ENCODE measurements at places on chromosomes 7 and 10.

DNA sequence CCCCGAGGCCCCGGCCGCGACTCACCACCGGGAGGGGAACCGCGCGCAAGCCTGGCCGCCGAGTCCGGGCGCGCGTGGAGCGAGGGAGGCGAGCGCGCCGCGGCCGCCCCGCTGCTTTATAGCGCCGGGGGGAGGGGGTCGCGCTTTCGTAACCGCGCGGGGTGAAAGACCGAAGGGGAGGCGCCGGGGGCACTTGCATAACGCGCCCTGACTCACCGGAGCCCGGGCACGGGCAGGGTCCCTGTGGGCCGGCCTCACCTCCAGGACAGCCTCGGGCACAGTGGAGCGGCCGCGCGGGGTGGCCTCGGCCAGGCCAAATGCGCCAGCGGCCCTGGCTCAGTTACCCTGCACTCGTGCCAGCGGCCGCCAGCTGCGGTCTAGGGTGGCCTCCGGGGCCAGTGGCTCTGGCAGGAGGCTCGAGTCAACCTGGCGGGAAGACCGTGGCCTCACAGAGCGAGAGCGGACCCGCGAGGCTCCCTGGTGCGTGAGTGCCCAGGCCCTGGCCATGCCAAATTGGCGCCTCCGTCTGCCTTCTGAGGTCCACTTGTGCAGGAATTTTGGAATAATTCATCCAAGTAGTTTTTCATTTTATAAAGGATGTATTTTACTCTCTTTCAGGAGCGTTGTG lies at the start of gene RBP4:
Gene RBP4 (minus strand): TSS at position 90 of the 628 bp plus-strand sequence. CDS start 207 bp downstream, outside the sequence.
- no peak for DNase-seq

GRCh38 chr7:128033246-128033645 lies 2.0 kb upstream of the LRRC4 start:
- DNase-seq: no peak

- no peak for DNase-seq
Observed at GRCh38 chr7:7861211-7861633, 107.4 kb upstream of the GLCCI1 start.

GRCh38 chr10:103757531-103758293 lies 97.7 kb downstream of the SH3PXD2A start:
- DNase-seq: peak; percentile 9

DNA sequence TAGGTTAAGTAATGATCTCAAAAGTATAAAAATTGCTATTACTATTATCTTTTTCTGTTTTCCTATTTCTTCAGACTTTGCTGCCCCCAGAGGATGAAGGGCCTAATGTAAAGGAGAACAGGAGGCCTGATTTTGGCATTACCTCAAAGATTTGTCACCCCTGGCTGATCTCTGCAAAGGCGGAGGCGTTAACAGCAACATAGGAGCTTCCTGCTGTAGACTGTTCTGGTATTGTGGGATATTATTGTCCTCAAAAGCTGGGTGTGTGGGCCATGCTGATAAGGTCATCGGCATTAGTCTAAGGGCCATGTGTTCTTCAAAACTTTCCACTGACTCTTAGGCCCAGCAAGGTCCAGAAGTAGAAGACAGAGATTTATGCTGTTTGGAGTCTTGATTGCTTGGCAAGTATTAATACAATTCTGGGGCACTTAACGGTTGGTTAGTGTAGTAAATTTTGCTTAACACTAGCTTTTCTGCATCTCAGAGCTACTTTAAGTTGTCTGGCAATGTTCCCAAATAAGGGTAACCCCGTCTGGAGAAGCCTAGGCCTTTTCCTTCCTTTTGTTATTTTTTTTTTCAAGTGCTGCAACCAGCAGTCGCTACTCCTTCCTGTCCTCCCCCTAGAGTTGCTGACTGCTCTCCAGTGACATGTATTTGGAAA lies 14.0 kb upstream of the ENTPD1 start:
- DNase-seq: no peak

GRCh38 chr7:123191132-123191531 lies 8.6 kb downstream of the SLC13A1 start:
- no peak for DNase-seq

DNA sequence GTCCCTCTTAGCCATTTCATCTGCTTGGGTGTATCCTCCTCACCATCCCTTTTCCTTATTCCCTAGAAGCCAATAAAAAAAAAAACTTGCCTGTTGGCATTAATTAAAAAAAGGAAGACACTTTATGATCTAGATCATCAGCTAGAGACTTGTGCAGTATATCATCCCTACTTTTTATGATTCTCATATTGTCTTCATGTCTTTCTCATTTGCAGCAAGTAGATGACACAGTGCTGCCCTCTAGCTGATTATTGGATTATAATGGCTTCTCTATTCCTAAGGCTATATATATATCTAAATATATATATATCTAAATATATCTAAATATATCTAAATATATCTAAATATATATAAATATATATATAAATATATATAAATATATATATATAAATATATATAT lies 272.4 kb upstream of the LRGUK start:
- no peak for DNase-seq

- DNase-seq: no peak
Observed at GRCh38 chr10:58473976-58474375, 38.7 kb upstream of the BICC1 start.

- no peak for DNase-seq
Observed at GRCh38 chr10:122656308-122656705, 43.3 kb downstream of the C10orf120 start.

- no peak for DNase-seq
Observed at GRCh38 chr10:79344502-79345195, 2.6 kb upstream of the PPIF start.

- DNase-seq: no peak
Observed at GRCh38 chr10:93368210-93368609, 113.9 kb downstream of the MYOF start.

GRCh38 chr7:141475679-141476078 lies 75.5 kb upstream of the AGK start:
- DNase-seq: no peak

DNA sequence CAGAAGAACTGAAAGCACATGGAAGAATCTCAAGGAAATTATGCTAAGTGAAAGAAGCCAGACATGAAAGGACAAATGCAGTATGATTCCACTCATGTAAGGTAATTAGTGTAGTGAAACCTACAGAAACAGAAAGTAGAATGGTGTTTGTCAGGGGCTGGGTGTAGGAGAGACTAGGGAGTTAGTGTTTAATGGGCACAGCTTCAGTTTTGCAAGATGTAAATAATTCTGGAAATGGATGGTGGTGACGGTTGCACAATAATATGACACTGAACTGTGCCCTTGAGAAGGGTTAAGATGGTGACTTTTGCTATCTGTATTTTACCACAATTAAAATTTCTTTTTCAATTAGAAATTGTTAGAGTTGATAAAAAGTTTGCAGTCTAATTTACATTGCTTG lies 157.3 kb upstream of the ADCY1 start:
- no peak for DNase-seq

DNA sequence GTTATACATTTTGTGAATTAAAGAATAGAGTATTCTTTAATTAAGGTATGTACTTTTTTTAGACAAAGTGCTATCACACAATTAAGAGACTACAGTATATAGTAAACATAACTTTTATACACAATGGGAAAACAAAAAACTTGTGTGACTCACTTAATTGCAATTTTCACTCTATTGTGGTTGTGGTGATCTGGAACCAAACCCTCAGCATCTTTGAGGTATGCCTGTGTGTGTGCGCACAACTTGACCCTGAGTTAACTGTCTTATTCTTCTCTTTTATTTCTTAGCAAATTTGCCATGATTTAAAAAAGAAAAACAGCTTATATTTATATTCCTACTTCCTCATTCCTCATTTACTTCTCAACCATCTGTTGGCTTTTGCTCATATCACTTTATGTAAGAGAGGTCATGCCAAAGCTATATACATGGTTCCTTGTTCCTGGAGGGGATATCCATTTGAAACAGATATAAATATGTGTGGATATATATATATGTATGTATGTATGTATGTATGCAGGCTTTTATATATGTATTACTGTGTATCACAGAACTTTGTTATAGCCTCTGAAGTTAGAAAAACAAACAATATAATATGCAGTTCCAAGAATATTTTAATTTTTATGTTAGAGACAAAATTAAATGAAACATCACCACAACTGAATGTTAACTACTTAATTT lies 259.5 kb upstream of the HGF start:
- DNase-seq: no peak

- DNase-seq: no peak
Observed at GRCh38 chr10:91552274-91553095, 80.4 kb downstream of the PPP1R3C start.

GRCh38 chr10:132946-133898 lies 2.0 kb upstream of the ZMYND11 start:
- no peak for DNase-seq

- DNase-seq: no peak
Observed at GRCh38 chr7:25500393-25500921, 272.2 kb upstream of the NPVF start.

- DNase-seq: no peak
Observed at GRCh38 chr10:120473593-120473992, 16.6 kb downstream of the PLPP4 start.

DNA sequence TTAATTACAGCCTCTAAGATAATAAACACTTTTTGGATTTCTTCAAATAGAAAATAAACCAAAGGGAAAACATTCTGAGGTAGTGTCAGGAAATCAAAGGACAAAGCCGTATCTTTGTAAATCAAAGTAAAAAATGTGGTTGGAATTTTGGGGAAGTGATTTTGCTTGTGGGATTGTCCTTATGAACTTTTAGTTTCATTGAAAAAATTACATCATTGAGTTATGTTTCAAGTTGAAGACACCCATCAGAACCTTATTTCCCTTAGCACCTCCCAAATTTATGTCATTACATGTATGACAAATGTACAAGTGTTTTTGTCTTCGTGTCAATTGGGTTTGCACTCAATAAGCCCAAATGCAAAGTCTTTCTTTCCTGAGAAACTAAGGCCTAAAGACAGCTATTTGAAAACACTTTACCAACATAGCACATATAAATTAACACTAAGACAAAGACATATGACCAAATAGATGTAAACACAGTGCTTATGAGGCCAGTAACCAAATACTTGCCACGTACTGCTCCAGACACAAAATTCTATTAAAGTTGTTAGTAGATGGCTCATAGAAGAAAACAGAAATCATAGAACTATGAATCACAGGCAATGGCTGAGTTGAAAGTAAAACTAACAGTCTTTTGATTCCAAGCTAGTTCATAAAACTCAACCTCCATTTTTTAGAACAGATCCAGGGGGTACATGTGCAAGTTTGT lies 26.9 kb upstream of the LAMB4 start:
- DNase-seq: no peak

GRCh38 chr7:26618449-26618848 lies 245.9 kb downstream of the SKAP2 start:
- no peak for DNase-seq

GRCh38 chr7:102193806-102194205 lies 92.9 kb upstream of the SH2B2 start:
- no peak for DNase-seq

DNA sequence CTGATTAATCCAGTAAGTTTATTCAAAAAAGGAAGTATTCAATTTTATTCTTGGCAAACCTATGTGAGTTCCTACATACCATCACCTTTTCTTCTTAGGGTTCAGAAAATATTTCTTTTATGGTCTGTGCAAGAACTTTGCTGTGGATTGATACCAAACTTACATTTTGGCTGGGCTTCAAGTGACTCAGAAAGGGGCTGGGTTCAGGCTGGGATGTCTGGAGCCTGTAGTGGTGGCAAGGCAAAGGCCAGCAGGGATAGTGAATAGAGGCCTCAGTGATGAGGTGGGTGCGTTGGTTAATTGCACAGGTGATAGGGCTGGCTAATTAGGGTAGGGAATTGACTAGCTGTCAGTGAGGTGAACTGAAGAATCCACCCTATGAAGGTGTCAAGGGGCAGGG lies 40.2 kb upstream of the ATXN7L1 start:
- no peak for DNase-seq

GRCh38 chr7:150719960-150720891 lies 3.8 kb downstream of the GIMAP1 start:
- DNase-seq: no peak

DNA sequence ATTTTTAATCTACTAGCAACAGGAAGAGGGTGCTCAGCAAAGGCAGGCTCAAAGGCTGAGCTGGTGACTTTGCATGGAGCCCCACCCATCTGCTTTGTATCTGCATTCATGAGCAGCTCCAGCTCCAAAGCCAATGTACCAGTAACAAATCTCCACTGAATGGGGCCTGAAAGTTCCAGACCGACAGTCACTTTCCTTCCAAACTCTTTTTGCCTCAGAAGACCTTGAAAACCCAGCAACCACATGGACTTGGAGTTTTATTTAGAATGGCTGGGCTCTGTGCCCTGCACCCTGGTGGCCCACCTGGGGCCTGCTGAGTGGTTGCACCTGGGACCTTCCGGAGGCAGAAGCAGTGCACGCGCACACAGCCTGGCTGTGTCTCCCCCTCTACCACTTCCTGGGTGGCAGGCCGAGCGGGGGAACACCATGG lies 195.0 kb upstream of the PLXNA4 start:
- DNase-seq: no peak

DNA sequence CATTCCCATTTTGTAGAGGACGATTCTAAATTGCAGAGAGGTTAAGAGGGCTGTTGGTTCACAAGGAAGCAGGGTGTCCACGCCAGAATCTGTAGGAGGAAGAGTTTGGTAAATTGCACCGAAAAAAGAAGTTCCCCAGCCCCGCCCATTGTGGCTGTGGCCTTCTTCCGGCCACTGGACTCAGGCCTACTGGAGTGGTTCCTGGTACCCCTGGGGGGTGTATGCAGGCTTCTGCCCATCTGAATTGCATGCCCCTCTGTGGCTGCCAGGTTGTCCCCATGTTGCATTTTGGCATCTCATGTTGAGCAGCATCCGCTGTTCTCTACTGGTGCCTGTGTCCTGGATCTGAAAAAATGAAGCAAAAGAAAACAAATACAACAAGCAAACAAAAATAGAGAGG lies 234.2 kb downstream of the WDR11 start:
- no peak for DNase-seq

DNA sequence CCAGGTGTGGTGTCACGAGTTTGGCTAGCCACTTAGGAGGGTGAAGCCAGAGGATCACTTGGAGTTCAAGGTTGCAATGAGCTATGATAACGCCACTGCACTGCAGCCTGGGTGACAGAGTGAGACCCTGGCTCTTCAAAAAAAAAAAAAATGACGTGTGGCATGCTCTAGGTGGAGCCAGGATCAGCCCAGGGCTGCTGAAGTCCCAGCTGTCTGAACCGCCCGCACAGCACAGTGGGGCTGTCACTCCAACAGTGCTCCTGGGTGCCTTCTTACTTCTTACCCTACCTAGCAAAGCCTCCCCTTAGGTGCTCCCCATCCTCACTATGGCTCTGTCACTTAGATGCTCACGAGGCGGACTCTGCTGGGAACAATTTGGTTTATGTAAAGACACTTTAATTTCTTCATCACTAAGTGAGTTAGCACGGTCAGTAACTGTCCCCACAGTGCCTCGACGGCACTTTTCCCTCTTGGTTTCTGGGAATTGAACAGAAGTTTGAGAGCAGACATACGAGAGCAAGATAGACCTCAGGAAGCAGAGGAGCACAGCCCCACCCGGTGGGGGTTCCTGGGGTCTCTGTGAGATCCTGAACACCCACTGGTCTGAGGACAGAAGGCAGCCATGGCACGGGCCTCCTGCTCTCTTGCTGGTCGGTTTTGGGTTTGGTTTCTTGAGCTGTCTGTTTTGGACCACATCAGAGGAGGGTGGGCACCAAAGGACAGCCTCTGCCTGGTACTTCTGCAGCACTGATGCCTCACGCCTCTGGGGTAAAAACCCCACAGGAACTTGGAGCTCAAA lies 66.2 kb upstream of the BTBD16 start:
- no peak for DNase-seq
